Activated T-cell treated with anti-CD3 and anti-CD28 coated beads for 24 hours (primary cell): ENCODE measurements at places on chromosomes 12 and 14.

- DNase-seq, result no peak
Observed at GRCh38 chr12:94074980-94075629, 73.3 kb upstream of the PLXNC1 start.

- DNase-seq, result no peak
Observed at GRCh38 chr12:79420146-79420618, 270.6 kb downstream of the PAWR start.

DNA sequence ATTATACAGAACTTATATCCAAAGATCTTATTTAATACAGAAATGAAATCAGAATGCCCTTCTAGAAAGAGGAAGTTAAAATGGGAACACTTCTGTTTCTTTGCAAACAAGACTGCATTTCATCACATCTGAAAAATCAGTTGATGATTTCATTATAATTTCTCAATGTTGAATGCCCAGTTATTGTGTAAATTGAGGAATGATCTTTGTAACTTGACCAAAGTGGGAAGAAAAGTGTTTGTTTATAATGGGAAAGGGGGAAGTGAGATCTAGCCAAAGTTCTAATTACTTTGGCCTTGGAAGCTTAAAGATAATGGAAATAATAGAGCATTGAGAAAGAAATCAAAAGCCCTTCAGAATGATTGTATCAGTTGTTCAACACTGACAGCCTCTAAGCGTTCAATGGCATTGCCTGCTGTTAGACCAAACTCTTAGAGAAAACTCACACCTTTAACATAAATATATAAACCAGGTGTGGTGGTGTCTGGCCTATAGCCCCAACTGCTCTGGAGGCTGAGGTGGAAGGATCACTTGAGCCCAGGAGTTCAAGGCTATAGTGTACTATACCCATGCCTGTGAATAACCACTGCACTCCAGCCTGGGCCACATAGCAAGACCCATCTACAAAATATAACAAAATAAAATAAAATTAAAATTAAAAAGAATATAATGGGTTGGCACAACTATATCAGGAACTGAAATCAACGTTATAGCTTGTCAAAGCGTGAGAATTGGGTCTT is 9.9 kb upstream of the LYZ start:
- DNase-seq, result no peak

DNA sequence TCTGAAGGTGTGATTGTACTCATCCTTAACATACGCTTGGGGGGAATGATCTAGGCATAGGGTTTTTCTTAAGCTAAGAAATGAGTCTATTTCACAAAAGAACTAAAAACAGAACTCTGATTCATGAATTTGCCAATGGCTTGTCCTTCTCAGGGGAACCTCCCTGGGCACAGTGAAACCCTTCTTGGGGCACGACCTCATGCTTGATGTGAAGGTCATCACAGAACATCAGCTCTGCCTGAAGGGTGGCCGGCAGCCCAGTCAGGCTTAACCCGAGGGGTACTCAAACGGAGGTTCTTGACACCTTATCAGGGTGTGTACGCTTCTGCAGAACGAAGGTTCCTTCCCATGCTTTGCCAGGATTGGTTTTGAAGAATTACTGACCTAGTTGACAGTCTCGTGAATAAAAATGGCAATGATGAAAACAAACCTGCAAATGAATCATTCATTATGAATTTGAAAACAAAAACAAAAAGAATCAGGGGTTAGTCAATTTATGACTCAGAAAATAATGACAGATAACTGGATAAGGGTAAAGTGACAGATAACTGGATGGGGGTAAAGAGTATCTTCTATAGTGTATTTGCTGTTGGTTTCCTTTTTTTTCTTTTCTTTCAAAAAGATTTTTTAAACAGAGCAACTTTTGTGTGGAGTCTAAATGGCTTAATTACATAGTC is 86.4 kb downstream of the GALNT8 start:
- no peak for DNase-seq

- DNase-seq, result no peak
Observed at GRCh38 chr12:105315726-105316125, 14.8 kb upstream of the C12orf75 start.

GRCh38 chr14:57533214-57533613 is 39.6 kb upstream of the CCDC198 start:
- peak; percentile 1 for DNase-seq

DNA sequence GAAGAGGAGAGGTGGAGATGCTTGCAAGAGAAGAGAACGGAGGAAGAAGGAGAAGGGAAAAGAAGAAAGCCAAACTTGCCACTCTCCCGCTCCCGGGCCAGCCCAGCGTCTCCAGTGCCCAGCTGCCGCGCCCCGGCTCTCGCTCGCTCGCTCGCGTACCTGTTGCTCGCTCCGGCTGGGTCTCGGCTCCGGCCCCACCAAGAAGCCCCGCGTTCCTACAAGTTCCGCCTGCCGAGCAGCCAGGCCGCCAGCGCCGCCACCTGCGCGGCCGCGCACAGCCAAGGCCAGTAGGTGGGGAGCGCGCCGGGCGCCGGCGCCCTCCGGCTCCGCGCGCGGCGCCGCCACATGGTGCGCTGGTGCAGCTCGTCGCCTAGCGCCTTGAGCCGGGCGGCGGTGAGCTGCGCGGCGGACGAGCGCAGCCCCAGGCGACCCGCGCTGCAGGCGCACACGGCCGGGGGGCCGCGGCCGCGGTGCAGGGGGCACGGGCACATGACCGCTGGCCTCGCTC is 370 bp downstream of the HRK start:
- peak; percentile 15 for DNase-seq

- DNase-seq, result peak; percentile 60
Observed at GRCh38 chr12:51323966-51324895, at the start of gene BIN2. Gene BIN2 (minus strand): TSS chr12:51324174. CDS start chr12:51324102, 72 bp downstream.

GRCh38 chr14:68662392-68662791 is 130.5 kb downstream of the ZFP36L1 start:
- no peak for DNase-seq

- DNase-seq, result no peak
Observed at GRCh38 chr14:84792722-84793410, 737.1 kb upstream of the FLRT2 start.
